ENCODE measurements at places on chromosomes 1 and 21.

- DNase-seq, result peak; percentile 37
These were observed 49.6 kb downstream of the RUNX1 start for GRCh38 chr21:34999397-34999941.

- peak; percentile 63 for DNase-seq
These were observed 10.4 kb downstream of the C1orf226 start for GRCh38 chr1:162391790-162392563.

GRCh38 chr1:2193514-2194281 is 874 bp downstream of the FAAP20 start:
- no peak for DNase-seq

GRCh38 chr1:99728494-99729235 is 37.8 kb downstream of the FRRS1 start:
- peak; percentile 16 for DNase-seq

DNA sequence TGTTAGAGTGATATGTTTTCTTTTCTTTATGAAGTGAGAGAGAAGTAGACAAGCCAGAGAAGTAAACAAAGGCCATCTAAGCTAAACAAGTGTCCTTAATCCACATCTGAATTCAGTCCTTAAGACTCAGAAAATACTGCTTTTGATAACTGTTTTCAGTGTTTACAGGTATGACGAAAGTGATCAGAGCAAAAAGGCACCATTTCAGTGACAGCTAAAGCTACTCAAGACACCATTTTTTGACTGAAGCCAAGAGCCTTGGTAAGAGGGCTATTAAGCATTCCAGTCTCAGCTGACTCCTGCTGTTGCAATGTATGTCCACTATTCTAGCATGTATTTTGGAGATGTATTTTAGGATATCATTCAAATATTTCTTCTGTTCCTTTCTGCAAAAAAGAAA is 4.1 kb downstream of the KMO start:
- no peak for DNase-seq

Data from amniotic epithelial cell (primary cell).